ENCODE measurements at places on chromosomes 1 and 21.
A peak's percentile ranks its signal among the peaks of the same experiment; 100 is the strongest.

GRCh38 chr1:233518344-233518743 is 95.6 kb upstream of the KCNK1 start:
- DNase-seq = no peak

DNA sequence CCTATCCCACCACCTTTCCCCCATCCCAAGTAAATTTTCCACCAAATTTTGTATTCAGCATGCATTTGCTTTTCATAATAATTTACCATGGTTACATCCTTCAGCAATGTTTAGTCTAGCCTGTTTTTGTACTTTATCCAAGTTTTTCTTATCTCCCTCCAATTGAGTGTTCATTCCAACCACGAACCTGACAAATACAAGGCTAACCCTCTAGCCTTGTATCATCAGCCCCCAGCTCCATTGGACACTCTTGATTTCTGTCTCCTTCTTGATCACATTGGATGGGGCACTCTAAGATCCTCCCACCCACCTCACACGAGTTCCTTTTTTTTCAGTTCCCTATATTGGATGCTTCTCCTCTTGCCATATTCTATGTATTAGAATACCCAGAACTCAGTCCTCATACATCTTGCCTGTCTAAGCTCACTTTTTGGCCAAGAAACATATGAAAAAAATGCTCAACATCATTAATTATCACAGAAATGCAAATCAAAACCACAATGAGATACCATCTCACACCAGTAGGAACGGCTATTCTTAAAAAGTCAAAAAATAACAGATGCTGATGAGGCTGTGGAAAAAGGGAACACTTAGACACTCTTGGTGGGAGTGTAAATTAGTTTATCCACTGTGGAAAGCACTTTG is 40.5 kb upstream of the SLC35F3 start:
- no peak for DNase-seq

DNA sequence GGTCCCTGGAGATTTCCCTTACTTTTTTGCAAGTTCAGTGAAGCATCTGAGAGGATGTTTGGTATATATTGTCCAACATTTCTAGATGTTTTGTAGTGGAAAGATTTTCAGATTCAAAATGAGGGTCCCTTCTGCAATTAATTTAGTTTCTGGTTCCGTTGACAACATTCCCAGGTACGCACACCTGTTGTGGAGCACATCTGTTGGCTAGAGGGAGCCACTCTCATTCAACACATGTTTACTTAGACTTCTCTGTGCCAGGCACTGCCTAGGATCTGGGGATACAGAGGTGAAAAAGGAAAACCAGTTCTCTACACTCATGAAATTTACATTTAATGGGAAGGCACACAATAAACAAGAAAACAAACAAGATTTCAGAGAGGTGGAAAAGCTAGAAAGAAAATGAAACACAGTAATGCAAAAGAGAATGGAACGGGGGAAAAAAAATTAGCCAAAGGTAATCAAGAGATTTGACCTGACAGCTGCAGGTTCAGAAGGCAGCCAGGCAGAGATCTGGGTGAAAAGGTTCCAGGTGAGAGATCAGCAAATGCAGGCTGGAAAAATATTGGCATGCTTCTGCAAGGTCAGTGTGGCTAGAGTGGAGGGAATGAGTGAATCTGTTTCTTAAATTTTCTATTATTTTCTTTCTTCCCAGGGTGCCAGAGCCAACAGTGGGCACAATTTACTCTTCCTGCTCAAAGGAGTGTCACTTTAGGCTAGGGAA is 48.4 kb upstream of the KAZN start:
- no peak for DNase-seq

- no peak for DNase-seq
Observed at GRCh38 chr1:187032982-187033692, 204.4 kb downstream of the PLA2G4A start.

DNA sequence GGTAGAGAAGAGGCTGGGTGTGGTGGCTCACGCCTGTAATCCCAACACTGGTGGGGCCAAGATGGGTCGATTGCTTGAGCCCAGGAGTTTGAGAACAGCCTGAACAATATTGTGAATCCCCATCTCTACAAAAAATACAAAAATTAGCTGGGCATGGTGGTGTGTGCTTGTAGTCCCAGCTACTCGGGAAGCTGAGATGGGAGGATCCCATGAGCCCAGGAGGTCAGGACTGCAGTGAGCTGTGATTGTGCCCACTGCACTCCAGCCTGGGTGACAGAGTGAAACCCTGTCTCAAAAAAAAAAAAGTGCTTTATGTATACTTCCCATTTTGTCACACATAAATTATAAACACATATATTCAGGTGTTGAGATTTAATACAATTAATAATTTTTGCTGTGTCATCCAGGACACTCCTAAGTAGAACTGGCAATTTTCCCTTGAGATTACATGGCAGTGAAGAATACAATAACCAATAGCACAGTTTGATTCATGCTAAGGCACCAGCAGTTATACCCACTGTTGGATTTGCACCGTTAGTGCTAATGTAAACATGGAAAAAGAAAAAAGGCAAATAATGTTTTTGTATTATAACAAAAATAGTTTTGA is 15.5 kb downstream of the GABPB2 start:
- DNase-seq = no peak

- no peak for DNase-seq
Observed at GRCh38 chr1:208778417-208778816, 534.2 kb upstream of the PLXNA2 start.

DNA sequence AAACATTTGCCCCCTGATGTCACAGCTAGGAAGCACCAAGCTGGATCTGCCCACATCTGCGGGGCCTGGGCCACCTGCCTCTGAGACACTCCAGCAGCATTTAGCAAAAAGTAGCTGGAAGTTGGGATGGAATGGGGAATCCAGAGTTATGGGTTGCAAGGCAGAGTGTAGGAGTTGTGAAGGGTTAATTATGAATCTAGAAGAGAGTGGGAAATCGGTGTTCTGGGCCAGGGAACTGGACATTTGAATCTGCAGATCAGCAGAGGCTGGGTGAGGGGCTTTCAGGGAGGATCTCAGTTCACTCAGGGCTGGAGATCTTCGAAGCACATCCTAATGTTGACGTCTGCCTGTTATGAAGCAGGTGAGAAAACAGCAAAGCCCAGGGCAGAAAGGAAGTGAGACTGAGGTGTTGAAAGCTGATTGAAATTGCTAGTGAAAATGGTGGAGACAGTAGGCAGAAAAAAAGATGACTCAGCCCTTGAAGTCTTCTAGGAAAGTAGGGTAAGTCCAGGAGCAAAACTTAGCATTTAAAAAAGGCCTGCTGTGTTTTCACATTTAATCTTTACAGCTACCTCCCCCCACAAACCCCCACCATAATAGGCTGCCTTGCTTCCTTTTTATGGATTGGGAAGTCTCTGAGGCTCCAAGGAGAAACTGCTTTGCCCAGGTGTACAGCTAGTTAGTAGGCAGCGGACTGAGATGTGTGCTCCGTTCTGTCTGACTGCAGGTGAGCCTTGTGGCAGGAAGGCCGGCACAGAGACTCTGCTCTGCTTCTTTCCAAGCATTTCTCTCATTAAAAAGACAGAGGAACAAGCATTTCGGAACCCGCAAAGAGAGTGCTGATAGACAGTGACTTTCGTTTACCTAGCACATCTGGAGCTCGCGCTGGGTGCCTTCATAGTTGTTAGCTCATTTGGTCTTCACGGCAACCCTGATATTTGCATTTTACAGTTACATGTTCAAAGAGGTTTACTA is 7.2 kb downstream of the VANGL1 start:
- no peak for DNase-seq

DNA sequence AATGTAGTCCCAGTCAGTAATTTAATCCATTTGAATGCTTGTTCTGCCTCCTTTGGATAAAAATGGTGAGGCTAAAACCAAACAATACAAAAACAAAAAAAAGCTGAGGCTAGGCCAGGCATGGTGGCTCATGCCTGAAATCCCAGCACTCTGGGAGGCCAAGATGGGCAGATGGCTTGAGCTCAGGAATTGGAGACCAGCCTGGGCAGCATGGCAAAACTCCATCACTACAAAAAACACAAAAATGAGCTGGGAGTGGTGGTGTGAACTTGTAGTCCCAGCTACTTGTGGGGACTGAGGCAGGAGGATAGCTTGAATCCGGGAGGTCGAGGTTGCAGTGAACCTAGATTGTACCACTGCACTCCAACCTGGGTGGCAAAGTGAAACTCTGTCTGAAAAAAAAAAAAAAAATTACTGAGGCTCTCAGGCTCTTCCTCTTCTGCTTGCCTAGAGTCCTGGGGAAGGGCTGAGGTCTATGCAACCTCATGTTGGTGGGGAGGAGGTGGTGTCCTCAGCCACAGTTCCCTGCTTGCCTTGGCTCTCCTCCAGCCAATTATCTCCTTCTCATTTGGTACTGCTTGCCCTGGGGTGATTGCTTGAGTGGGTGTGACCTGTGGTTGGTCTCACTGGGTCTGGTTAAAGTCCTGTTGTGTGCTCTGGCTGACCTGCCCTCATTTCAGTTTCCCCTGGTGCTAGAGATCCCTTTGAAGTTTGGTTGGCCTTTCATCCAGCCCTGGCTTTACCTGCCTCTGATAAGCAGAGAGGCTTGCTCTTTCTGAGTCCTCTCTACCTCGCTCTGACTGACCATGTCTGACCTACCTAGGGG is 20.9 kb downstream of the S1PR1 start:
- DNase-seq = peak; percentile 16

- no peak for DNase-seq
Observed at GRCh38 chr21:42043201-42043895, 27.8 kb upstream of the UMODL1 start.

Measured in bone marrow (tissue), 2 donors.